ENCODE measurements at places on chromosomes 5 and 9.

DNA sequence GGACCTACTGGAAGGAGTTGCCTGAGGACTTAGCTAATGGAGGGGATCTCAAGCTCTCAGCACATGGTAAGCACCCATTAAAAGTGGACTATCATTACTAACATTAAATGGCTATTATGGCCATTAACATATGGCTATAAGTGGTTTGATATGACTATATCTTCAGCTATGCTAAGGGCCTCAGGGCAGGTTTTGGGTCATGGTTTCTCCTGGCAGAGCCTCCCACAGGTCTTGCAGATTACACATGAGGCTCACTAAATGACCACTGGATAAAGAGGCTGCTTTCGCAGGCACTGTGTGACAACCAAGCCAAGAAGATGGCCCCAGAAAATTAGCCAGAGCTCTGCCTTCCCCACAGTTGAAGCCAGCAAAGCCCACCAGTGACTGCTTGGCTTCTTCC, 15.4 kb downstream of the CCNJL start:
- DNase-seq: no peak

DNA sequence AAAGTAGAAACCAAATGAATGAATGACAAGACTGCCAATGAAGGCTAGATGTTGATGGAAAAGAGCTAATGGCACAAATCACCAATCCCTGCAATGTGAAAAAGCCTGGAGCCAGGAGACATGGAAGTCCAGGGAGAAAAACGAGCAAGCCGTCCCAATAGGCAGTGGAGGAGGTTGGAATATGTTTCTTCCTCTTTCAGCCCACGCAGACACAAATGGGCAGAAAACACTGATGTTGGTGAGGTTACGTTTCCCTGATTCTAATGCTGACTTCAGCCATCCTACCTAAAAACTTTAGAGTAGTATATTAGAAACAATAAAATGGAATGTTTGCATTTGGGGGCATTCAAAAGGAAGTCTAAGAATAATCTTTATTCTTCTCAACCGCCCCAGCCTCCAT, 23.9 kb upstream of the KIF2A start:
- no peak for DNase-seq

DNA sequence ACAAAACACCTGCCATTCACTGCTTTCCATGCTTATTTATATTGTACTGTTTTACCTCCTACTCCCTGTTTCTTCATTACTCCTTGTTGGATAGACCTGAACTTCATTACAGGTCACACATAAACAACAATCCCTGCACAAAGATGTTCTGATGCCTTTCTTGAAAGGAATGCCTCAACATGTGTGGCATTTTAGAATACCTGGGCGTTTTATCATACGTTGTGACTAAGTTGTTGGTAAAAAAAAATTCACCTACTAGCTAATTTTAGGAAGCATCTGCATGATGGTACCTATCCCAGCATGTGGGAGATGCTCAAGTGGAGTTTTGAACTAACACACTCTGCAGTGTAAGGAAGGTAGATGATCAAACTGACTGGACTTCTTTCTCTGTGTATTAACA, 604.1 kb downstream of the TAF11L14 start:
- DNase-seq: no peak

DNA sequence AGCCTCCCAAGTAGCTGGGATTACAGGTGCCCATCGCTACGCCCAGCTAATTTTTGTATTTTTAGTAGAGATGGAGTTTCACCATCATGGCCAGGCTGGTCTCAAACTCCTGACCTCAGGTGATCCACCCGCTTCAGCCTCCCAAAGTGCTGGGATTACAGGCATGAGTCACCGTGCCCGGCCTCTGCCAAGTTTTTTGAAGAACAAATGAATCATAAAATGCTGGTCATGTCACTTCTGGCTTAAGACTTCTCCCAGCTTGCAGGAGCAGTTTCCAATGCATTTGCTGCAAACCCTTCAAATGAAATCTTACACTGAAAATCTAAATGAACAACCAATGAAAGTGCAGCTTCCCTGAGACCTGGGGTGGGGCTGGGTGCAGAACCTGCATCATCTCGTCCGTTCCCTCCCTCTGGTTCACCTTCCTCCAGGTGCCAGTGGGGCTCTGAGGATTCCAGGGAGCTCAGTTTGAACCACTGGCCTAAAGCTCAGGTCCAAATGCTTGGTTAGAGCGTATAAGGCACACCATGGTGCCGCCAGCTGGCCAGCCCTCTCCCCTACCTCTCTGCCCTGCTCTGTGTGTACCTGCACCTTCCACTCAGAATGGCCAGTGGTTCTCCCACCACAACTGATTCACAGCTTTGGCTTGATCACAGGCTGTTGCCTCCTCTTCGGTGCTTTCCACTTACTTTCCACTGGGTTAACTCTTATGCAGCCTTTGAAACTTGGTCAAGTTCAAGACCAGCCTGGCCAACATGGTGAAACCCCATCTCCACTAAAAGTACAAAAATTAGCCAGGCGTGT, 39.8 kb upstream of the FUBP3 start:
- DNase-seq: peak; percentile 79

DNA sequence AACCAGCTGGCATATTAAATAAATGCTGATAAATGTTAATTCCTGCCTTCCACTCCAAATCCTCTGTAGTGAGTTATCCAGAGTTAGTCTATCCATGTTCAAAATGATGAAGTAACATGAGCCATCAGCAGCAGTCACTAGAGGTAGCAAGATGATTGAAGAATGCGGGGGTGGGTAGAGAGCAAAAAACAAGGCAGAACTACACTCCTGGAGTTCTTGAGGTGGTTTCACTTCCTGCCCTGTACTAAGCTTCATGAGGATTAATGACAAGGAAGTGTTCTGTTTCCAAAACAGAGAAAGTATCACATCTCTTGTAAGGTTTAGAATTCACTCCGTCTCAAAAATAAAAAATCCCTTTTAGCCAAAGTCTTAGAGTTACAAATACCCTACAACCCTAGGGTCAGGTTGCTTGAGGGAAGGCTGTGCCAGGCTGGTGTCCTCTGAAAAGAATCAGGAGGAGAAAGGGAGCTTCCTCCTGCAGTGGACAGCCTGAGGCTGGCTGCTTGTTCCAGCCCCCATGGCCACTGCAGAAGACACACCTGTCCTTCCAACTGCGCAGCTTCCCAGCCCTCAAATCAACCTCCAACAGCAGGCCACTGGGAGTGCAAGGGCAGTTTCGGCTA, 180.2 kb downstream of the DENND1A start:
- no peak for DNase-seq

DNA sequence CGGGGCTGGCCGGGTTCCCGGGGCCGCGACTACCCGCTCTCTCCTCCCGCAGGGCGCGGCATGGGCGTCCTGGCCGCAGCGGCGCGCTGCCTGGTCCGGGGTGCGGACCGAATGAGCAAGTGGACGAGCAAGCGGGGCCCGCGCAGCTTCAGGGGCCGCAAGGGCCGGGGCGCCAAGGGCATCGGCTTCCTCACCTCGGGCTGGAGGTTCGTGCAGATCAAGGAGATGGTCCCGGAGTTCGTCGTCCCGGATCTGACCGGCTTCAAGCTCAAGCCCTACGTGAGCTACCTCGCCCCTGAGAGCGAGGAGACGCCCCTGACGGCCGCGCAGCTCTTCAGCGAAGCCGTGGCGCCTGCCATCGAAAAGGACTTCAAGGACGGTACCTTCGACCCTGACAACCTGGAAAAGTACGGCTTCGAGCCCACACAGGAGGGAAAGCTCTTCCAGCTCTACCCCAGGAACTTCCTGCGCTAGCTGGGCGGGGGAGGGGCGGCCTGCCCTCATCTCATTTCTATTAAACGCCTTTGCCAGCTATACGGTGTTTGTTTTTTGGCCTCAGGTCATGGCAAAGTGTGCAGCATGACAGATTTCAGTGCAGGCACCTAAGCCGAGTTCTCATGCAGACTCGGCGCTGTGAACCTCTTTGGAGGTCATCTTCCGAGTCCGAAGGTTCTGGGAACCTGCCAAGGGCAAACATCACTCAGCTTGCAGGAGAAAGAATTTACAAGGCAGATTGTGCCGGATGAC, 516 bp downstream of the MRPL41 start:
- no peak for DNase-seq

GRCh38 chr5:9015260-9015936, 530.5 kb downstream of the SEMA5A start:
- DNase-seq: peak; percentile 51

DNA sequence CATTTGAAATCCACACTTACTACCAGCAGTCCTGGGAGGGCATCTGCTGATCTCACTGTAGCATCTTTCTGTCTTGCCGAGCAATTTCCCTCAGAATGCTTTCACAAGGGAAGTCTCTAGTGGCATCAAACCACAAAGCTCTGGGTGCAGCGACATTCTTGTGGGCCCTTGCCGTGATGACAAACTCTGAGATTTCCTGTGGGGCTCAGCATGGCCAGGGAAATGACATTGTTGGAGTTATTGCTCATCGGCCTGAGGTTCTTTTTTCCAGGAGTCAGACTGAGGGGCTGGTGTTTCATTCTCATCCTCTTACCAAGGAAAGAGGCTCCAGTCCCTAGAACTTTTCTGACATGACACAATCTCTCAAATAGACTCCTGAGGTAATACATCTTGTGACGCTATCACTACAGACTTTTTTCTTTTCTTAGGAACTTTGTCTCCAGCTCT, 51.4 kb downstream of the PFDN1 start:
- peak; percentile 90 for DNase-seq

GRCh38 chr9:107465467-107466451, 23.8 kb downstream of the KLF4 start:
- DNase-seq: peak; percentile 68

DNA sequence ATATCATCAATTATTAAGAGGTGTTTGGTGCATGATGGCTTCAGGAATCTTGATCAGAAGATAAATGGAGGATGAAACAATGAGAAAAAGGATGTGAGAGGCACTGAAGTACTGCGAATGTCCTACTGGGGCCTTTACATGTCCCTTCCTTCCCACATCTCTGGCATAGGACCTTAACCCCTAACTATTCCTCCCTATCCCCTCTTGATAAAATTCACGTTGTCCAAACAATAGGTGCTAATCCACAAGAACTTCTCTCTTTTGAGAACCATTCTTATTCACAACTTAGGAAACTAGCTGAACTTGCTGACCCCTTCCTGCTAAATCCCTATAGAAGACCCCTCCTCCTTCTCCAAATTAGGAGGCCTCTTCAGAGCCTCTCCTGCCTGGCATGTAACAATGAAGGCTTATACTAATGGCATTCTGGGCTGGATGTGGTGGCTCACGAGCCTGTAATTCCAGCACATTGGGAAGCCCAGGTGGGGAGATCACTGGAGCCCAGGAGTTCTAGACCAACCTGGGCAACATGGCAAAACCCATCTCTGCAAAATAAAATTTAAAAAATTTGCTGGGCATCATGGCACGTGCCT, 276.5 kb upstream of the SMARCA2 start:
- DNase-seq: no peak

DNA sequence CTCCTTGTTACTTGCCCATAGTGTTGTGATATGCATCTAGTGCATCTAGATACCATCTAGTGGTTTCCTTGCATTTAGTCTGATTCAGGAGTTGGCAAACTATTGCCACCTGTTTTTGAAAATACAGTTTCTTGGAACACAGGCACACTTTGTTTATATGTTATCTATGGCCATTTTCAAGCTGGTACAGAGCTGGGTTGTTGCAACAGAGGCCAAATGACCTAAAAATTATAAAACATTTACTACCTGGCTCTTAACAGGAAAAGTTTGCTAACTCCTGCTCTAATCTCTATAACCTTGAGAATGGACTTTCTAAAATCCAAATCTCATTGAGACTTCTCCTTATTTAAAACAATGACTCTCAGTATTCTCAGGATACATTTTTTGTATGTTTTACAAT, 19.4 kb upstream of the FBXO38 start:
- no peak for DNase-seq

- peak; percentile 44 for DNase-seq
Observed at GRCh38 chr5:55626790-55627189, 85.3 kb downstream of the SLC38A9 start.
